ENCODE measurements at places on chromosomes 2 and 18.
A peak's percentile ranks its signal among the peaks of the same experiment; 100 is the strongest.

DNA sequence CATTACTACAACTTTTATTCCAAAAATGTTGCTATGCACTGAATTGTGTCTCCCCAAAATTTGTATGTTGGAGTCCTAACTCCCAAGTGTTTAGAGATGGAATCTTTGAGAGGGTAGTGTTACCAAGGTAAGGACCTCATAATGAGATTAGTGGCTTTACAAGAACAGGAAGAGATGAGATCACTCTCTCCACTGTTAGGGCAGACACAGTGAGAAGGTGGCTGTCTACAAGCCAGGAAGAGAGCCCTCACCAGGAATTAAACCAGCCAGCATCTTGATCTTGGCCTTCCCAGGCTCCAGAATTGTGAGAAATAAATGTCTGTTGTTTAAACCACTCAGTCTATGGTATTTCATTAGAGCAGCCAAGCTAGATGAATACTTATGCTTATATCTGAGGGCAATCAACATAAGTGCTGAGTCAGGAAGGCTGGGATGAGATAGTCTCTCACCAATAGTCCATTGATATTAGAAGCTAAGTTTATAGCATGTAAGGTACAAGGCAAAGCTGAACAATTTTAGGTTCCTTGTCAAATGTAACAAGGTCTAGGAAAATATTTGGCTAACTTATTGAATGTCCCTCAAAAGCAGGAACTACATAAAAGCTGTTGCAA, 317.6 kb upstream of the REG3G start:
- no peak for DNase-seq

- no peak for DNase-seq
Measured at GRCh38 chr2:107376909-107377308, 449.8 kb upstream of the RGPD4 start.

DNA sequence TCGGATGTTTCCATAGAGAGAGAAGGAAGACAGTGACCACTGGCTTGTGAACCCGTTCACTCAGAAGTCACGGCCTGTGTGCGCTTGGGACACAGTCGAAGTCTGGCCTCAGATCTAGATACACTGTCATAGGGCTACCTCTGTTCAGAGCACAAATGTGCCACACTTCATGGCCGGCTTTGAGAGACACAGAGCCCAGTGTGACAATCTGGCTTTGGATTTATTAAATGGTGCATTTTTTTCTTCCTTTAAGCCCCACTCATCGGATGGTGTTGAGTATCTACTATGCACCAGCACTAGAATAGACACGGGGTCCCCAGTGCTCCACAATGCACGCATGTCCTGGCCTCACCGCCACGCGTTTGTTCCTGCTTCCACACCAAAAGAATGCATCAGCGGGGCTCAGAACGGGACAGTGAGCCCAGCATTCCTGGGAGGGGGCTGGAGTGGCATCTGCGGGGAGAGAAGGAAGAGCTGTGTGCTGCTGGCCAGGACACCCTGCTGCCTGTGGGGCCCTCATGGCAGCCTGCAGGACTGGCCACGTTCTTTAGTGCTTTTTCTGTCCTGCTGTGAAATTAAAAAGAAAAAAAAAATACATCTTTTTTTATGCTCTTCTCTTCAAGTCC, 738.9 kb upstream of the SALL3 start:
- DNase-seq: no peak

GRCh38 chr18:44696892-44697291, 16.2 kb downstream of the SETBP1 start:
- no peak for DNase-seq

DNA sequence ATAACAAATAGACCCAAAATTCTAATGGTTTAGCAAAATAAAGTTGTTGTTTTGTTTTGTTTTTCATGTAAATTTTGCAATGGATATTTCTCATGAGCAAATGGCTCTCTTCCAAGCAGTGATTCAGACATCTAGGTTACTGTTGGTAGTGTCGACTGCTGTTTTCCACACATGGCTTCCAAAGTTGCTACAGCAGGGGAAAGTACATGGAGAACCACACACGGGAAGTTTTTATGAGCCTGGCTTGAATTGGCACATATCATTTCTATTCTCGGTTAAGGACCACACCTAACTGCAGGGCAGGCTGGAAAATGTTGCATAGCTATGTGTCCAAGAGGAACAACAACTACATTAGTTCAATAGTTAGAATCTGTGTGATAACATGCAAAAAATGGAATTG, 262.1 kb downstream of the GALNT13 start:
- DNase-seq: peak; percentile 71

DNA sequence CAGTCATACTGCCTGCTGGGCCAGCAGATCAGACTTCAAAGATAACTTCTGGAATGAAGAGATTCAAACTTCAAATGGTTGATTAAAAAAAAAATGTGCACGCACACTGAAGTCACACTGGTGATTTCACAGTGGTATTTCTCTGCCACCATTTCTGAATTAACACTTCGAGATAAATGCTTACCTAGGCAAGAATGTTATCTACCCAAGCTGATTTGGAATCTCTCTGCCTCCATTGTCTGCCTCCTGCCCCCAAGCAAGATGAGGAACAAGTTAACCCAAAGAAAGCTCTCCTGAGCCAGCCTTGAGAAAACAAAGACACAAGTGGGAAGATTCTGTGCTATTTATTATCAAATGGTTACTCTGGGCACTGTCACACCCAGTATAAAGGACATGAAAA, 6.5 kb downstream of the LAMA1 start:
- DNase-seq: no peak

GRCh38 chr2:32849456-32850194, 97.1 kb upstream of the LTBP1 start:
- no peak for DNase-seq

DNA sequence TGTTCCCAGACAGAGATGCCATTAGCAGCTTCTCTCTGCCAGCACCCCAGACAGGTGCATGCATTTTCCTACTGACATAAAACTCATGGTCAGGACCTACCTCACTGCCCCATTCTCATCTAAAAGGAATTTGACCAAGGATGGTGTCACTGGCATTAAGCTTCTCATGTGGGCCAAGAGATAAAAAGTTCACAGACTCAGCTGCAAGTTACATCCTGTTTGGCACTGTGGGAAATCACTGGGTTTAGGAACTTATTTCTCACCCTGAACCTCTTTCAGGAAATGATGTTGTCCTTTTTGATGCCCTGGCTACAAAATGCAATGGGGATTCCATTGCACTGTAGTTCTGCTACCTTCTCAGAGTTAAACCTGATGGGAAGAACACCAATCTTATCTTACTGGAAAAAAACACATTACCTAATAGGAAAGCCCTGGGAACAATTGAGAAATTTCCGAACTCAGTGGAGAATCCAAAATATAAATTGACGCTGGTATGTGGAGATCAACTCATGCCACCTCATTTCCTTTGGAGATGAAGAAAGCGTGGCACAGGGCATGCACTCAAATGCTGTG, 252.1 kb upstream of the COPS8 start:
- no peak for DNase-seq

GRCh38 chr2:129404000-129404685, 575.3 kb upstream of the RAB6C start:
- DNase-seq: no peak

GRCh38 chr18:11651899-11652298, 37.2 kb upstream of the GNAL start:
- no peak for DNase-seq

DNA sequence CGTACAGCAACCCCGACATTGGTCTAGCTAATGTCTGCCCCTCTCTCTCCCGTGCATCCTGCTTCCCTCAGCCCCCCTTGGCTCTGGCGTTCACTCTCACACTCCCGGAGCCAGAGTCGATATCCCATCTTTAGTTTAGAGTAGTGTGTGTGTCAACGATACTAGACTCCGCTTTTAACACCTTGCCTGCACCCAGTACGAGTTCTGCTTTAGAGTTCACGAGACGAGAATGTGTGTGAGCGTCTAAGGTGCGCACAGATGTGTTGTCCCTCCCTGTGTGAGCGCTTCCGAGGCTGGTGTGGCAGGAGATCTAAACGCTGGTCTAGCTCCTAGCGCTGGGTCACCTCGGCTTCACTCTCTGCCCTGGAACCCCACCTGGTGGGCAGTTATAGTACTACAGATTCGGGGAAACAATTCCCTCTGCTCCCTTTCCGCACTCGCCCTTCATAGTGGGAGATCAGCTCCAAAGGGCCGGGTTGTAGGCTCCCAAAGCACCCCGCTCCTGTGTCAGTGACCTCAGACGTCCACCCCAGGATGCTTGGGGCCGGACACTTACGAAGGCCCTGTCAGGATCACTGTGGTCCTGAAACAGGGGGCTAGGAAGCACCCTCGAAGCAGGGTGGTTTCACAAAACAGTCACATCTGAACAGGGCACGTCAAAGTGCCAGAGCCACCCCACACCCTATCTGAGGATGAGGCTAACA, 2.6 kb upstream of the CYP26B1 start:
- peak; percentile 88 for DNase-seq

DNA sequence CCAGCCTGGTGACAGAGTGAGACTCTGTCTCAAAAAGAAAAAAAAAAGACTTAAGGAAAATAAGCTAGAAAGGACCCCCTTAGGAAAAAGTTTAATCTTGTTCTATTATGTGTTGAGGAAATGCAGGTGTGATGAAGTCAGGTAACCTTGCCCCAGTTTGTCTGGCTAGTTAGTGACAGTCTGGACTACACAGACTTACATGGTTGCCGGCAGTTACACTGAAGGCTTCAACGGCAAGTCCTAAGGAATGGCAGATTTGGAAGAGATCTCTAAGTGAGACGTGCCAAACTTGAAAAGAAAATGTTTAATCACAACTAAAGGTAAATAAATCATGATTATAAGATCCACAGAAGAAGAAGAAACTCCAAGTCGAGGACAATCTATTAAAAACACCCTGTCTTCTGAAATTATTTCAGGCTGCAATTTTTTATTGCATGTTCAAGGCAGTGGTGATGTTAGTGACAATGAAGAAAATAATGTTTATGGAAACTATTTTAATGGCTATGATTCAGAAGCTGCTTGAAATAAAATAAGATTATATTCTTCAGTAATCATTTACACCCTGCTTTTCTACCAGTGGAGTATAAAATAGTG, 84.2 kb downstream of the TTC27 start:
- no peak for DNase-seq

DNA sequence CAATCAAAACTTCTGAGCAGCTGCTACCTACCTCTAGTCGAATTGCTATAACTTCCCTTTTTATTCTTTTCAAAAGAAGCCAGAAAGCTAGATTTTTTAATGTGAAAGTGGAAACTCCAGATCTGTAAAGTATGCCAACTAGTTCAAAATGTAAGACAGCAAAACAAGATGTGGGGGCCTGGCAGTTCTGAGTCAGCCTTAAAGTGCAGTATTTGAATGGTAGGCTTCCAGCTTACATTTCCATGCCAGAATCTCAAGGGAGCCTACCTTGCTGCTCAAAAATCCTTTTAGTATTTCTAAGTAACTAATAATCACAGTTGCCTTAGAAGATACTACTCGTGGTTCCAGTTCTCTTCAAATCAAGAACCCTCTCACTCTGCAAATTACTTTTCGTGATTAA, 1288.7 kb downstream of the LRP1B start:
- no peak for DNase-seq

DNA sequence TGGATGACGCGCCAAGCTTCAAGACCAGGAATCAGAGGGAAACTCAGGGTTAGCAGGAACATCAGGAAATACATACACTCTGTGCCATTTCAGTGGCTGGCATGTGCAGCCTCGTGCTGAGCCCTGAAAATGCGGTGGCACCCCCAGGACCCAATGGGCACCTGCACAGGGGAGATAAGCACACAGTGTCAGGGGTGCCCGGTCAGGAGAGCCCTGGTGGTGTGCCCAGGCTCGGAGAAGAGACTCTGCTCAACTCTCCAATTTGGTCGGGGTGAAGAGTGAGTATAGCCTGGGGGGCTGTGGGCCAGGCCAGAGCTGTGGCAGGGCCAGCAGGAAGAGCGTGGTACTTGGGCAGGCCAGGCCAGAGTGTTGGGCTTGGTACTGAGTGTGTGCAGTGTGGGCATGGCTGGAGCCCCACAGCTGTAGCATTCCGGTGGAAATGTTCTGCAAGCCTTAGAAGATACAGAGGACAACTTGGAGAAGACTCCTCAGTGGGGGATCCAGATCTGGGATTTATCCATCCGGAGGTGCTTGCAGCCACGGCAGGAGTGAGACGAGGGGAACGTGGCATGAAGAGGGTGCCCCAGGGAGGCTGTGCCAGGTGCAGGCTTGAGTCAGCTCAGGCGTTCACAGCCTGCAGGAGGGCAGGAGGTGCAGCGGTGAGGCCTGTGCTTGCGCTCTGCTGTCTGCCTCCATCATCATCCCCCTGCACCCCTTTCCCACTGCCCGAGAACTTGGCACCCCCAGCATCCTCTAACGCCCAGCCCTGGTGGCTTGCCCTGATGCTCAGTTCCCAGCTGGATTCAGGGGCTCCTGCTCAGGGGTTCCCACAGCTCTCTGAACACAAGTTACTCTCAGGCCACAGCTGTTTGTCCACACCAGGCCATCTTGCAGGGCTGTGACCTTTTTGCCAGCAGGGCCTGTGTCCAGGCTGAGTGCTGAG, 451.7 kb upstream of the HS6ST1 start:
- no peak for DNase-seq

DNA sequence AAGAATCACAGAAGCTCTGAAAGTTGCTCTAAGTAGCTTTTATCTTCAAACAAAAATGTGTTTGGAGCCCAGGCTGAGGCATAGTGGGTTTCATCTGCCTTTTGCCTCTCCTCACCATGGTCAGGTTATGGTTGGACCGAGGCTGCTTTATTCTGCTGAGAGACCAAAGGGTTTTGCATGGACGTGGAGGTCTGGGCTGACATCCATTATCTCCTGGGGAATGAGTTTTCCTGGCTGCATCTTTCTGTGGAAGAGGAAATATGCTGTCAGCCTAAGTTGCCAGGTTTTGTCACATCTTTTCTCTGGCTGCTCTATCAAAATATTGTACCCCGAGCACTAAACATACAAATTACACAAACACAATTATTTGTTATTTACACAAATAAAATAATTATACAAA, 223.2 kb downstream of the LDLRAD4 start:
- no peak for DNase-seq

- DNase-seq: no peak
Measured at GRCh38 chr2:7452110-7452876, 535.1 kb downstream of the RNF144A start.

GRCh38 chr2:205654878-205655605, 27.3 kb upstream of the NRP2 start:
- DNase-seq: no peak

- DNase-seq: no peak
Measured at GRCh38 chr2:178108176-178108575, 4.1 kb upstream of the RBM45 start.

DNA sequence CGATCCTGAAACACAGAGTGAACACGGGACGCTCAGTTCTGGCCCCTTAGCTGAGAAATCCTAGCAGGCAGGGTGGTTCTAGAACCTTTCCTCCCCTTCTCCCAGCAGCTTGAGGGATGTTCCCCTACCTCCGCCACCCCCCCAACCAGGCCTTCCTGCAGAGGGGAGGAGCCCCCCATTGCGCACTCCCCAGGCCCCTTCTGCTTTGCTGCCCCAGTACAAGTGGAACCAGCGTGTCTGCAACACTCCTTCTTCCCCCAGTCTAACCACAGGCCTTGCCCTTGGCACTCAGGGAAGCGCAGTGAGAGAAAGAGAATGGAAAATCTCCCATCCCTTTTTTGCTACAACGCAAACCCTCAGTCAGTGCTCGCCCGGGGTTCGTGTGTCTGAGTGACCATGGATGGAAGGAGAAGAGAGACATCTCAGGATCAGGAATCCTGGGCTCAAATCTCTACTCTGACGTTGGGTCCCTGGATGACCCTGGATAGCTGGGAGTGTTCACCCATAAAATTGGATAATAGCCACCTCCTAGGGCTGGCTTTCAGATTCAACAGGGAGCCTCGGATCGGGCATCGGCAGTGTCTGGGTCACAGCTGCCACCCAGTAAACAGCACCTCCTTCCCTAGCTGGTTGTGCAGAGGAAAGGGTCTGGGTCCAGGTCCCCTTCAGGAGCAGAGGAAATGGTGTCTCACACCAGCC, 3.7 kb downstream of the NPPC start:
- DNase-seq: no peak

GRCh38 chr2:26782876-26783704, 2.8 kb upstream of the CENPA start:
- DNase-seq: no peak

Measured in suprapubic skin (tissue), 4 donors.